Stimulated activated CD4-positive, alpha-beta T cell treated with anti-CD3 and anti-CD28 coated beads, Interleukin-12 subunit alpha, Interleukin-12 subunit beta, amount 100 ng/mL, for 4 hours (primary cell): ENCODE measurements at places on chromosomes 3 and 15.

GRCh38 chr3:125129512-125129997, 73.8 kb upstream of the HEG1 start:
- DNase-seq = no peak

DNA sequence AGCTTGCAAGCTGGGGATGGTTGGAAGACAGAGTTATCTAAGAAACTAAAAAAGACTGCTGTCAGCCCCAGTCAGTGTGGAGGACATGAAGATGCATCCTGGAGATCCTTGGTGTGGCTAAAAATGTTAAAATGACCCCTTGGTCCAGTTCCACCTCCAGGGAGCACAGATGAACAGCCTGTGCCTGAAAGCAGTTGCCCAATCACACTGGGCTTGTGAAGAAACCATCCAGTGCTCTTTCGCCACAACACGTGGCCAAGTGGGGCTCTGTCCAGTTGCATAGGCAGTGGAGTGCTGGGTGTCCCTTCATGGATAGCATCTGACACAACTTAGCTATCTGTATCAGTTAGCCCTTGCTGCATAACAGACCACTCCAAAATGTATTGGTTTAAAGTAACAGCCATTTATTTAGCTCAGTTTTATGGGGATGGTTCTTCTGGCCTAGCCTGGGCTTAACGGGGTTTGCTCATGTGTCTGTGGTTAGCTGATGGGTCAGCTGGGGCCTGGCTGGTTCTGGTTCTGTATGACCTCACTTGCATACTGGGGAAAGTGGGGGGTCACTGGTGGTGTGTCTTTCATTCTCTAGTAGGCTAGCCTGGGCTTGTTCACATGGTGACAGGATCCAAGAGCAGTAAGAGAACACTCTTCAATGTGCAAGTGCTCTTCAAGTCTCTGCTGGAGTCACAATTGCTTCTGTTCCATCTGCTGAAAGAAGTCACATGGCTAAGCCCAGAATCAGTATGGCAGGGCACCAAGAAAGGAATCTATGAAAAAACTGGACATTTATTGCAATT, 226.2 kb downstream of the PDCD6IP start:
- DNase-seq = no peak

DNA sequence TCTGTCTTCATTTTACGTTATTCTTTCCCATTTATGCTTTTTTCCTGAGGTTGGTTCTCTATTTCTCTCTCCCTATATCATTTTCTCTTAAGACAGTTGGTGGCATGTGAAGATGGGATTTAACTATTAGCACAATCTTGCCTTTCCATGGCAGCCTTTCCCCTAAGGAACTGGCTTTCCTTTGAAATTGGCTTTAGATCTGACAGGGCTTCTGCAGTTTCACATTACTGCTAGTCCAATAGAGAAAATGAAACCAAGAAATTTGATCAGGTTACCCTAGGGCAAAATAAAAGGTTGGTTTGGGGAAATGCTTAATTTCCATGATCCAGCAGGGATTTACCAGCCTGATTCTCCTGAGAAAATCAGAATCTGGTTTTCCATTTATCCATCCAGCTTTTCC, 22.7 kb upstream of the CHL1 start:
- no peak for DNase-seq

DNA sequence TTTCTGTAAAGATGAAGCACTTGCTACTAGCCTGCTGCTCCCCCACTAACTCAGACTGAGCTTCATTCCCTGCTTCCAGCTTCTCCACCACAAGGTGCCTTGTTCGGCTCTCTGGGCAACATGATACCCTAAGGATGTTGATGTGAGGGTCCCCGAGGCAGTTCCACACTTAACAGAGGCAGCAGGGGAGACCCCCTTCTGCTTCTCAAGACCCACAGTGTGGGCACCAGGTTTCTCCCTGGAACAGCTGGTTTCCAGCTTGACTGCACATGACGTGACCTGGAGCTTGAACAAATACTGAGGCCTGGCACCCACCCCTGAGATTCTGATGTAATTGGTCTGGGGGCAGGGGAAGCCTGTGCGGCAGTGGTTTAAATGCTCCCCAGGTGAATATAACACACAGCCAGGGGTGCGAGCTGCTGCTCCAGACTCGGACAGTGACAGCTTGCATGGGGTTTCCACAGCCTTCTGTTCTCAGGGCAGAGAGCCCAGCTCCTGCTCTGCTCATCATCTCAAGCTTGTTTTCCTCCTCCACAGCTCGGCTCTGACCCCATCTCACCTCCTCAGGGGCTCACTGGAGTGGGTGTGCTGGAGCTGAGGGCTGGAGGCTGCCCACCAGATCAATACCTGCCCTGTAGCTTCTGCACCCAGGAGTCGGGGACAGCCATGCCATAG, 95.0 kb upstream of the HACD2 start:
- no peak for DNase-seq

- no peak for DNase-seq
Observed at GRCh38 chr3:39287216-39288164, 7.7 kb upstream of the CX3CR1 start.

- DNase-seq = no peak
Observed at GRCh38 chr3:112013784-112014143, 15.0 kb downstream of the TAGLN3 start.

- DNase-seq = no peak
Observed at GRCh38 chr3:45687828-45688193, 1.4 kb upstream of the SACM1L start.

DNA sequence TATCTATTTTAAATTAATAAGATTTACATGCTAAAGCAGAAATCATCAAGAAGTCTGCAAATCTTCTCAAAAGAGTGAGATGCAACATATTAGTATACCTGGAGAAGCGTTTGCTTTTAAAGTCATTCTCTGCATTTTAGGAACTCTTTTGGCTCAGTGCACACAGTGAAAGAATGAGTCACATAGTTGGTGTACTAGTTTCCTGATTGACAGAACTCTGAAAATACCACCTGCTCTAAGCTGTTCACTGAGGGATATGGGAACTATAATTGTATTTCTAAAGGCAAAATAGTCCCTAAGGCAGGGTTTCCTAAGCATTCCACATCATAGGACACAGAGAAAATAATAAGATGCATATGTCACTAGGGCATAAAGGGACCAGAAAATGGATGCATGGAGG, 838.5 kb downstream of the DIPK2A start:
- DNase-seq = no peak

DNA sequence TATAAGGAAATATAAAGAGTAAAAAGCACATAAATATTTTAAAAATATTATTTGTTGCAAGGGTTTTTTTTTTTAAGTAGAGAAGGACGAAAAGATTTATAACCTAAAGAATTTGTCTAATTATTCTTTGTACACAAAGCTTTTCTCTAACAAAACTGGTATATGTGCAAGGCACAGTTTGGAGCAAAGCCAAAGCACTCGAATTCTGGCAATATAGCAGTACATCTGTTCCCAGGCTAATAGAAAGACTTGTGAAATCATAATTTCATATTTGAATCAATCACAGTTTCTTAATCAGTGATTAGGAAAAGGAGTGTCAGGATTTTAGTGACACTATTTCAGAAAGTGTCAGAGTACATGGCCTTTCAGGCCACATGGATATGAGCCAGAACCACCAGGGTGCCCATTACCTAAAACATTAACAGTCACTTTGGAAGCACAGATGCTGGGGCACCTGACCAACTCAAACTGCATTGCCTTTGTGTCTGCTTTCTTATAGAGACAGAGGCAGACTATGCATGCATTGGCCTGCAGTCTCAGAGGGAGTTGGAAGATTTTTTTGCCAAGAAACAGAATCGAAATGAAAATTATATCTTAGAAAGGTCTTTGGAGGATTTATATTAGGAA, 651.8 kb upstream of the SGO1 start:
- DNase-seq = no peak

DNA sequence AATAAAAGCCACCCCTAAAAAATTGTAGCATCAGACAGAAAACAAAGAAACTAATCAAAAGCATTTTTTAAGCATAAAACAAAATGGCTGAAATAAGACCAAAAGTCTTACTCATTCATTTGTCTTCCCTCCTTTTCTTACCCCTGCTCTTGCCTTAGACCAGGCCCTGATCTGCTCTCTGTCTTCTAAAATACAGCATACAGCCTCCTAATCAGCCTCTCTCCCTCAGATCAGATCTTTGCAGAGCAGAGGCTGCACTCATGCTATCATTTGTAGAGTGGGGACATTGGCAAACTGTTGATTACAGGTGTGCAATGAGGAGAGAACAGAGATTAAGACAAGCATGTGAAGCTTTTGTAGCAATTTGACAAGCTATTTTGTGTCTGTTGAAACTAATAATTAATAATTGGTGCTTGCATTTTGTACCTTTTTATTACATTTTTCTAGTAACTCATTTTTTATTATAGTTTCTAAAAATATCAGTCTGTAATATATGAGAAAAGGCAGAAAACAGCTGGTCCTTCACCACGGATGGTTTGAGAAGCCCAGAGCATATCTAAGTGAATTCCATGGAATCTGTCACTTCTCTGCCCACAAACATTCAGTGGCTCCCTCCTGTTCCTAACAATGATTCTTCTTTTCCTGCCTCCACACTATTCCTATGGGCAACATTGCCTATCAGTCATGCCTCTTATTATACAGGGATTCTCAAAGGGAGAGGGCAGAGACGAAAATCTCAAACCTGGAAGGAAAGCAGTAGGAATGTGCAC, 286.2 kb upstream of the STT3B start:
- DNase-seq = no peak

GRCh38 chr3:141236361-141236760, 4.7 kb downstream of the PXYLP1 start:
- DNase-seq = no peak

GRCh38 chr15:48929661-48930060, 34.1 kb downstream of the SHC4 start:
- no peak for DNase-seq

- DNase-seq = no peak
Observed at GRCh38 chr15:64144192-64144564, 7.4 kb upstream of the SNX22 start.

- peak; percentile 12 for DNase-seq
Observed at GRCh38 chr3:32392536-32393302, 1.1 kb downstream of the CMTM7 start.

DNA sequence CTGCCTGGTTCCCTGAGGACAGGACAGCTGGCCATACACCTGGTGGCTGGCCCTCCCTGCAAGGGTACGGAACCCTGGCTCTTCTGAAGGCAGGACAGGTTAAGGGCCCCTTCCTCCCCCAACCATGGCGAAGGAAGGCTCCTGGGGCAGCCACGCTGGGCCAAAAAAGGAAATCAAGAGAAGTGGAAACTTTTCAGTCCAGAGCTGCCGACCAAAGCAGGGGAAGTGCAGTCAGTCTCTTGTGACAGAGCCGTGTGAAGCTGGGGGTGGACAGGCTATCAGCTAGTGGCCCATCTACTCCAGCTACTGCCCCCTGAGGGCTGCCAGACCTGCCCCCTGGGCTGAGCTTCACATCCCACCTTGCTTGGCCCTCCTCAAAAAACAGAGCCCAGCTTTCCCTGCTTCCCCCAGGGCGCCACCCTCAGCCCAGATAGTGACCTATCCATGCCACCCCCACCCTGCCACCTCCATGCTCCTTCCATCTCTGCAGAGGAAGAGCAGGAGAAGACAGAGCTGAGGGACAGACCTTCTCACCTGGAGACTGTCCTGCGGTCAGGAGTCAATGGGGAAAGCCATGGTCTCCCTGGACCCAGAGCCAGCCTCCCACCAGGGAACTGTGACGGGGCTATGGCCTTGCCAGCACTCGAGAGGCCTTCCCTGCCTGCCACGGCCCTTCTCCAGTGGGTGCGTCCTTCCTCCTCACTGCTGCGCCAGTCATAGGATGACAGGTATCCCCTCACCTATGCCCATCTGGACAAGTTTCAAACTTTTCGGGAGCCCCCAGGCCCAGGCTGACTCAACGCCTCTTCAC, 4.6 kb downstream of the SEMA7A start:
- no peak for DNase-seq

DNA sequence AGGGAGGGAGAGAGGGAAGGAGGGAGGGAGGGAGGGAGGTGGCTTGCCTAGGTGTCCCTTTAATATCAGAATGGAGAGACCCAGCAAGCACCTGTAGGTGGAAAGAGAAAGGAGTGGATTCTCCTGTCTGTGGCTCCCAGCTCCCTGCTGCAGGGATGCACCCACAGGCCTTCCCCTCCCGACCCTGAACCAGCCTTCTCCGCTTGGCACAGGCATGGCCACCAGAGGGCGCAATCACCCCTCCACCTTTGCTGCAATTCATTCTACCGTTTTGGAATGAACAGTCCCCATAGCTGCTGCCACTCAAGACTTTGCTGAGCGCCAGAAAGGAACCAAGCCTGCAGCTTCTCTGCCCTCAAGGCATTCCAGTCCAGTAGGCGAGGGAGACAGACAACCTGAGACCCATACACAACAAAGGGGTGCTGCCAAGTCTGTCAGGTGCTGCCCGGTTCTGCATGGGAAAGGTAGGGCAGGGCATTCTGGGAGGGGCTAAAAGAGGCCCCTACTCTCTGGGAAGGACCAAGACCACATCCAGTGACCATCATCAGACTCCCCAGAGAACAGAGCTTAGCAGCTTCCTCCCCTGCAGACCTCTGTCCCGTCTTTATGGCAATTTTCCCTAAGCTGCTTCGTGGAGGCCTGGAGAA, 4.9 kb downstream of the TLR9 start:
- DNase-seq = peak; percentile 89

- no peak for DNase-seq
Observed at GRCh38 chr3:128378631-128379347, 87.9 kb downstream of the DNAJB8 start.

GRCh38 chr3:164208821-164209220, 869.5 kb downstream of the SI start:
- DNase-seq = no peak
